Activated naive CD4-positive, alpha-beta T cell (primary cell): ENCODE measurements at places on chromosomes 4 and X.

- peak; percentile 59 for DNase-seq
Measured at GRCh38 chrX:77894921-77895886, at the start of gene MAGT1. Gene MAGT1, minus strand, starts transcription at chrX:77895435. Its CDS starts 25 bp downstream, at chrX:77895410.

GRCh38 chr4:118280501-118281218 lies 72.1 kb downstream of the PRSS12 start:
- no peak for DNase-seq

- no peak for DNase-seq
Measured at GRCh38 chr4:86356425-86357210, 3.2 kb downstream of the MAPK10 start.

- DNase-seq: no peak
Measured at GRCh38 chrX:135632353-135632752, 81.1 kb upstream of the CT45A1 start.

DNA sequence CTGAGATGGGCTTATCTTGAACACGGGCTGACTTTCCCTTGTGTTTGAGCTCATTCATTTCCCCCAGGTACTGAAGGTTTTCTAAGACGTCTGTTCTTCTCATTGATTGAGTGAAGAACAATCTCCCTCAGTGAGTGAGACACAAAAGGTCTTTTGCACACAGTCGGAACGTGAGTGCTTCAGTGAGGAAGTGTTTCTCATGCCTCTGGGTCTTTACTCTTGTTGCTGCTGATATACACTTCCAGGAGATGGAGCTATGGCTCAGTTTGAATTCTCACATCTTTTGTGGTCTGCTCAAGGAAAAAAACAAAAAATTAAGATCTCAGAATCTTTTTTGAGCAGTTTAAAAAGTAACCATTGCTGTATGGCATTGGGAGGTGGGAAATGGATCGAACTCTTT lies 981.9 kb upstream of the TENM3 start:
- no peak for DNase-seq

GRCh38 chrX:129665916-129666644 lies 11.3 kb upstream of the APLN start:
- DNase-seq: no peak

DNA sequence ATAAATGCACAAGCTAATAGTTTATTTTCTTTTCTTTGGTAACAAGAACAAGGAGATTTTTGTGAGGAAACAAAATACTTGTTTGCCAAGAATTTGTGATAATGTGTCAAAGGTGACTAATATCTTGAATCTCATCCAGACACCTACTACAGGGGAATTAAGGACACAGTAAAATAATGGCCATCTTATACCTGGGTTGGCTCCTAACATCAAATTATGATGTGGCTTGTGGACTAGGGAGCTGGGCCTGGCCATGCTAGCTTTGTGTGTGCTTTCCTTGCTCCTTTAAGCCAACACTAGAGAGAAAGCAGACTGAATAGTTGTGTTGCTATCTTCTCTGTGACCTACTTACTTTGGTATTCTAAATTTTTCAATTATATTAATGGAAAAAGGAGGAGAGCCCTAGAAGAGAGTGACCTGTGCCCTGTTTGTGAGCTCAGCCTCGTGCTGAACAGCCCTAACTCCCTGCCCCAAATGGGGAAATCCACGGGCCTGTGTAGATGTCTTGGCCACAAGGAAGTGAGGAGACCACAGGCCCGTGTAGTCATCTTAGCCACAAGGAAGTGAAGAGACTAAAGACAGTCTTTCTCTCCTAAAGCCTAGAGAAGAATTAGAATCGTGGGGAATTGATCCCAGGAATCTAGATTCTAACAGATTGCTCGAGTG lies 23.3 kb downstream of the ARHGAP24 start:
- no peak for DNase-seq

GRCh38 chrX:44506678-44507077 lies 36.0 kb downstream of the FUNDC1 start:
- DNase-seq: no peak

- no peak for DNase-seq
Measured at GRCh38 chrX:112636288-112636687, 43.5 kb downstream of the LHFPL1 start.

DNA sequence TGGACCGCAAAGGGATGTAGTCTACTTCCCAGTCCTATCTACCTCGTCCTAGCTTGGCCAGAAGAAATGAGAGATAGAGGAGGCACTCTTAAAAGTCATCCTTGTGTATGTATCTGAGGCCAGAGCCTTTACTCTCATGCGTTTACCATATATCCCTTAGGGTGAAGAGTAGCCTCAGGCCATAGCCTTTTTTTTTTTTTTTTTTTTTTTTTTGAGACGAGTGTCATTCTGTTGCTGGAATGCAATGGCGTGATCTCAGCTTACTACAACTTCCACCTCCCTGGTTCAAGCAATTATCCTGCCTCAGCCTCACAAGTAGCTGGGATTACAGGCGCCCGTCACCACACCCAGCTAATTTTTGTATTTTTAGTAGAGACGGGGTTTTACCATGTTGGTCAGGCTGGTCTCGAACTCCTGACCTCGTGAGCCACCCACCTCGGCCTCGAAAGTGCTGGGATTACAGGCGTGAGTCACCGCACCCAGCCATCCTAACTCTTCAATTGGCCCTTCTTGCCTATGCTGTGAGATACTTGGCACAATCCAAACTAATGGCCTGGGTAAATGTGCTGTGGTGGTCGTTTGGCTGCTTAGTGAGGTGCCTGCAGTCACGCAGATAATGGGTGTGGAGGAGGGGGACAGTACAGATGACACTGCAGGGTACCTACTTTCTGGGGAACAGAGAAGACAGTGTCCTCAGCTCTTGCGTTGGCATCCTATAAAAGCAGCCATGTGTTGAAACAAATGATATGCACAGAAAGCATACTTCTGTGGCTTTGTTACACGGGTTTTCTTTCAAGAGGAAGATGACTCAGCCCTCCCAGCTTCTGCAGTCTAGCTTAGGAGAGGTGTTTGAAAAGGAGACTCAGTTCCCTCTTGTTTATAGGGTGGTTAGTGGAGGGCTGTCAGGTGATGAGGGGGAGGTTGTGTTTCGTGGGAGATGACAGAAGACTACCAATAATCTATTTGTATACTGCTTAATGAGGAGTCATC lies 10.4 kb upstream of the DGAT2L6 start:
- DNase-seq: no peak

GRCh38 chr4:16694173-16694883 lies 204.1 kb downstream of the LDB2 start:
- no peak for DNase-seq

- DNase-seq: no peak
Measured at GRCh38 chr4:35325908-35326453, 918.3 kb downstream of the ARAP2 start.

GRCh38 chr4:53682908-53683307 lies 91.6 kb upstream of the LNX1 start:
- no peak for DNase-seq

- DNase-seq: no peak
Measured at GRCh38 chr4:7156328-7156727, 36.0 kb upstream of the SORCS2 start.

DNA sequence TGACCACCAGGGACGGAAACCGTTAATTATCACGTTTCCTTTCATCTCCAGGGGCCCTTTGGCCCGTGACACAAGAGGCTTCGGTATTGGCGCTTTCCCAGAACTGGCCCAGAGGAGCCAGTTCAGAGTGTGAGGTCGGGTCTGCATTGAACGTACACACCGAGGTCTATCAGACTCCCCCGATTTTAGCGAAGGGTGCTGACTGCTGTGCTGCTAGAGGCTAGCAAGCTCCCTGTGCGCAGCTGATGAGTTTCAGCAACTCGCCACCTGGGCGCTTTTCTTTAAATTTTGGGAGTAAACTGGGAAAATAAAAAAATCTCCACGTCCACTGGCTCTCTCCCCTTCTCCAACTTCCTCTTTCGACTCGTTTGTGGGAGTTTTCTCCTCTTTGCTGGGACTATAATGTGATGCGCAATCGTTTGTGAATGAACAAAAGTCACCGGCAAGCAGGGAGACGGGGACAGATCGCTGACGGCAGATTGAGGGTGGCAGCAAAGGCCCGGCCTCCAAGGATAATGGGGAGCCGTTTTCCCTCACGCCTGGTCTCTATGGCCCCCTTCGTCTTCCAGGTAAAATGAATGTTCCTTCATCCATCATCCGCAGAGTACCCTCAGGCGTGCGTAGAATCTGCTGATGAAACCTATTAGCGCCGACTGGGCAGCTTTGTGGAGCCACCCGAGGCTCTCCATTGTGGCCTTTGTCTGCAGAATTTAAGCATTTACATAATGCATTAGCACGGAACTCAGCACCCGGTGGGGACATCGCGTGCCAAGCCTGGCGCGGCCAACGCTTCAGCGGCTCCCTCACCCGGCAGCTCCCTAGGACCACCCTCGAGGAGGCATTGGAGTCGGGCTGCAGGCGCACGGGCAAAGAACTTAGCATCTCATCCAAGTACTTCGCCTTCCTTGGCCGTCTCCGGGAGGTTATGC lies 1.6 kb upstream of the LRAT start:
- no peak for DNase-seq

GRCh38 chr4:158484173-158484885 lies 37.4 kb upstream of the RXFP1 start:
- DNase-seq: no peak

DNA sequence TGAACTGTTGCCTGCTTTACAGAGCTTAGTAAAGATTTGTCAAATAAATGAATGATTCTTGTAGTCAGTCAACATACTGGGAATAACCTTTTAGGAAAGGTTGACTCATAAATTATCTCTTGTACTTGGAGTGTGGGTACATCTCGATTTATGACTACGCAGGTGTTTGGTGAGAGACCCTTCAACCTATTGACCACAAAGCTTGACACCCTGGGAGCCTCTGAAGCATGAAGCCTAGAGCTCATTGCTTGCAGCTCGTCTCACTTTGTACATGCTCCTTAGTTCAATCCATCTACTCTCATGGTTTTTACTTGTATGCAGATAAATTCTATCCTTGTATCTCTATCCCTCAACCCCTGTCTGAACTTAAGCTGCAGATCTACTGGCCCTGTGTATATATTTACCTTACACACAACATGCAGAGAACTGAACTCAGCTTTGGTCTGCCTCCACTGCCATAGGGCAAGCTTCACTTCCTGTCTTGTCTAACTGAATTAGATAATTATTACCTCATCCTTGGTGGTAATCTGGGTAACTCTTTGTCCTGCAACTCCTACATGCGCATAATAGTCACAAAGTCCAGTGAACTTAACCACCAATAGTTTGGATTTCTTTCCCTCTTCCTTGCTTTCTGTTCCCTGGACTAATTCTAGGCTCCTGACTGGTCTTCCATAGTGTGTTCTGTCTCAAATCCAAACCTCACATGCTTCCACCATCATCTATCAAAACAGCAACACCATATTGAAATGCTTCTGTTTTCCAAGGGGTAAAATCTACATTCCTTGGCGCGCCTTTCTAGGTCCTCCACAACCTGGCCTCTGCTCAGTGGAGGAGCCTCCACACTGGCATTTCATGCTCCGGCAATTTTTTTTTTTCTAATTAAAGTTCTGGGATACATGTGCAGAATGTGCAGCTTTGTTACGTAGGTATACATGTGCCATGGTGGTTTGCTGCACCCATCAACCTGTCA lies 32.2 kb upstream of the FAT1 start:
- no peak for DNase-seq

DNA sequence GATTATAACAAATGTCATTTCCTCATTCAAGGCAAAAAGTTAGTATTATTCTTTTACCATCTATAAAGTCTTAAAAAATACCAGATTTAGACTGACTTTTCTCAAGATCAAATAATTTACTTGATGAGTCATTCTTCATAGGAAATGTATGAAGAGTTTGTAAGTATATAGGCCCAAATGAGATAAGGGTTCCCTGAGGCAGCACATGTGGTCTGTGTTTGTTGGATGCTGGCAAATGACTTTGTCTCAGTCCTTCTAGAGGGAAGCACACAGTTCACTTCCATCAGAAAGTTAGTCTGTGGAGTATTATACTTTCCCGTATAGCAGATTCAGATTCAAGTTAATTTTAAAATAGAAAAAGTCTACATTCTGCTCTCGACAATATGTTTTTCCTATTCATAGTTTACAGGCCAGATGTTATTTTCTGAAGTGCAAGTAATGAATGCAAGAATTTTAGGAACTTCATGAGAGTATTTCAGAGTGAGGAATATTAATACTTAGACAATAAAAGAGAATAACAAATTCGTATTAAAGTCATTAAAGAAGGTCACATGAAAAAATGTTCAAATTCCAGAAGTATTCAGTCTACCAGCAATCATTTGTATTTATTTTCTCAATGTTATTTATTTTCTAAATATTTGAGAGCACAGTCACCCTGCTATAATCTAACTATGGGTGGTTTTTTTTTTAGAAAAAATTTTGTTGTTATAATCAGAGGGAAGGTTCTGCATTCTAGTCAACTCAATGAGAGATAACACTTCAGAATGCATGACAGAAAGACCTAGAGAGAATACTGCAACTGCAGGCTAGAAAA lies 601.8 kb upstream of the ZFP42 start:
- no peak for DNase-seq

- no peak for DNase-seq
Measured at GRCh38 chr4:127985989-127986388, 20.8 kb downstream of the ABHD18 start.

GRCh38 chr4:79362626-79363025 lies 36.8 kb upstream of the NAA11 start:
- DNase-seq: no peak

DNA sequence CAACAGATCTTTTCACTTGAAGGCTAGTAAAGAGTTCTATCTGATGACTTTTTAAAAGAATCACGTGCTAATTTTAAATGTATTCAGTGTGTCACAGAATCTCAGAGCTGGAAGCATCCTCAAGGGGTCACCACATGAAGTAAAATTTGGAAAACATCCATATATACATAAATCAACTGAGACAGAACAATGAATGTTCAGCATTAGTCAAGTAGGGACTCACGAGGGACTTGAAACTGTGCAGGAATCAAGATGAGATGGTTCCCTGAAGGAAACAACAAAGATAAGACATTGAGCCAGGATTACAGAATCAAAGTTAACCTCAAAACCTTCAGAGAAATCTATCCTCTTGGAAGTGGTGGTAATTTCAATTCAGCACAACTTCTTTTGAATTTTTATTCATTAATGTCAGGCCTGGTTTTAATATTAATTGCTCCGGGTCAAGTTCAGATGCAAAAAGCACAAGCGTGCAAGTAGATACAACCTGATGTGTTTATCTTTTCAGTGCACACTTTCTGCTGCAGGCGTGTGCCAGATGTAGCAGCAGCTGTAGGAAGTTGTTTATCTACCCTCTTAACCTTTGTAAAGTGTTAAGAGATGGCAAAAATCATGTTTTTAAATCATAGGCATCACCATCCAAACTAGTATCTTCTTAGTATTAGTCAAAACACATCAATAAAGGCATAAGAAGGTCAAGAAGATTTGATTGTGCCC lies 87.7 kb upstream of the SRD5A3 start:
- DNase-seq: no peak

DNA sequence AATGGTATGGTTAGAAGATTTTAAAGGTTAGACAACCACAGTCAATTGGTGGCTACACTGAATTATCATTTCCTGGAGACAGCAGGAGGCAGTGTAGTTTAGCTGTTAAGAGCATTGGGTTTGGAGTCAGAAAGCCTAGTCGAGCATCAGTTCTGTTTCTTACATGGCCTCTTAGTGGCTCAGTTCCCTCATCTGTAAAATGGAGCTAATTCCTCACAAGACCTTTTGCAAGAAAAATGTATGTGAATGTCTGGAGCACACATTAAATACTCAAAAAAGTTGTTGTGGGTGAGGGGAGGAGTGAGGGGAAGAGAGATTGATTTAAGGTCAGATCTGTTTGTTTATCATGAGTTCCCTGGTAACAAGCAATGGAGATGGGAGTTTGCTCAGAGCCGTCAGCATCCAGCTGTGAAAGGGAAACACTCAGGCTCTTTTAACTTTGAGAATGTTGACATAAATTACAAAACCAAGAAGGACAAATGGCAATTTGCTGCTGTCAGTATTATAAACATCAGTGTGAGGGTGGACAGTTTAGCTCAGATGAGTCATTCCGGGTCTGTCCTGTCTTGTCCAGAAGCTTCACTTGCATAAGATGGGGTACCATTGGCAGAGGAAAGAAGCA lies 98.2 kb upstream of the PGRMC2 start:
- DNase-seq: no peak
